Esophagus mucosa (tissue), 1 donor: ENCODE measurements at places on chromosomes 2 and 18. TPM values are rescaled to one million over a fixed set of nuclear protein-coding genes. Genes with fewer than 3 reads are reported as not detected.

Gene MC4R
- not detected for total RNA-seq

DNA sequence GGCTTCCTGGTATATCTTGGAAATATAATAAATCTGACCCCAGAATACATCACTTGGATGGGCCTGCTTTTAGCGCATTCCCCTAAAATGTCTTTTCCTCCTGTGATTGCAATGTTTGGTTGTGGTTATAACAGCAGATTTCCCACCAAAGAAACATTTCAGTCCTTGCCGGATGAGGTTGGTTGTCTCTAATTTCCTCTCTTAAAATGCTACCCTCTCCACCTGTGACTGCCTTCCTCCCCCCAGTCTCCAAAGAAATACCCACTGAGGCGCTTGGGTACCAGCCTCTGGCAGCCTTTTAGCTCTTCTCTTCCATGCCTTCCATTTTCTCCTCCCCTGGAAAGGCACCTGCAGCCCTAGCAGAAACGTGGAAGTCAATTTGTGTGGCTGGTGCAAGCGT lies 102.1 kb upstream of the SIX3 start:
- ATAC-seq: no peak

- no peak for ATAC-seq
These were observed 23.5 kb upstream of the ADCY3 start for GRCh38 chr2:24943427-24944053.

DNA sequence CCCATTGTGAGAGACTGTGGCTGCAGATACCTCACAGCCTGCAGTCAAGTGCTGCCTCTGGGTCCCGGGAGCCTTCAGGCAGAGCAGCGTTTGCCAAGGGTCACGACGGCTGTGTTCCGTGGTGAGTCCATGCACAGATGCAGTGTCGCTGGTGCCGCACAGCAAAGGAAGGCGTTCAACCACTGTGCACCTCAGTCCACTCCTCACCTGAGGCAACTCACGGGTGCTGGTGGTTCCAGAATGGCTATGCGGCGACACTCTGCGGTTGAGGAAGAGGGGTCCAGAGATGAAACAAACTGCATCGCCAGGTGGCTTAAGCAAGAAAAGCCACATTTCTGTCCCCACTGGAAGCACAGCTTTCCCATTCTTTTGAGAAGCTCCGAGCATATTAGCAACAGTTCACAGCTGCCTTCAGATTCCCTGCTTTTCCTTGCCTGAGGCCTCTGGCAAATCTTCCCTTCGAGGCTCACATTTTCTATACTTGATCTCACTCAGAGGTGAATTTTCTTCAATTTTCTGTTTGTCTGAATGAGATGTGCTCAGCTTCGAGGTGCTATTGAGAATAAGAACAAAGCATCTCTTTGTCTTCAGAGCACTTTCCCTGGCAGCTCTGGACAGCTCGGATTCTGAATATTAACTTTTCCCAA lies 208.8 kb upstream of the TWIST2 start:
- ATAC-seq: no peak

DNA sequence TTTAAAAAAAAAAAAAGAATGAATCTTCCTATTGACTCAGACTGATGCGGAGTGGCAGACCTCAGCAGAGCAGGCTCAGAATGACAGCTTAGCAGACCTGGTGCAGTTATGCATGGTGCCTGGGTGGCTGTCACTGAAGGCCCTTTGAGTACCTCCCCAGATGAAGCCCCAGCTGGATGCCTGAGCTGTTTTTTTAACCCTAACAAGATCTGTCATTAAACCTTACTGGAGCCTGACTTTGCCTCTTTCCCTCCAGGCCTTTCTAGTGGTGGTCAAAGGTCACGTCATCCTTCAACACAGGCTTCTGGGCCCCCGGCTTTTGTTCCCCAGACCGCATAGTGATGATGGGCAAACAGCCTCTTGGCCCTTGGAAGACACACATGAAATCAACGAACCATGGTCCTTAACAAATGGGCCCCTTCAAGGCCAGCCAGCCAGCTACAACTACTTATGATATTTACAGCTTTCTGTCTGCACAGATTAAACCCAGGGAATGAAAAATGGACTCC lies 138.3 kb upstream of the CYP1B1 start:
- no peak for ATAC-seq

Gene C1QL2
- total RNA-seq: not detected

GRCh38 chr2:43345391-43345813 lies 119.0 kb upstream of the ZFP36L2 start:
- no peak for ATAC-seq

Gene TEX261
- total RNA-seq: 36.7 TPM

DNA sequence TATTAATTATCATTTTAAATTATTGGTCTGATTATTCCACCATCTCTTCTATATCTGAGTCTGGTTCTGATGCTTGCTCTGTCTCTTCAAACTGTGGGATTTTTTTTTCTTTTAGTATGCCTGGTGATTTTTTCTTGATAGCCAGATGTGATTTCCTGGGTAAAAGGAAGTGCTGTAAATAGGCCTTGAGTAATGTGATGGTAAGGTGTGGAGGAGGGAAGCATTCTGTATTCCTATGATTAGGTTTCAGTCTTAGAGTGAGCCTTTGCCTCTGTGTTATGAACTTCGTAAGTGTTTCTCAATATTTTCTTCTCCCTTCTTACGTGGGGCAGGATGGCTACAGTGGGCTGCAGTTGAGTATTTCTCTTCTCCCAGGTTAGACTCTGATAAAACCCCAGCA lies 103.0 kb downstream of the EHBP1 start:
- ATAC-seq: no peak

- ATAC-seq: no peak
These were observed 186.2 kb downstream of the SNTG2 start for GRCh38 chr2:1136846-1137245.

GRCh38 chr18:26780520-26781325 lies 84.8 kb downstream of the AQP4 start:
- no peak for ATAC-seq

Gene BIN1
- 4.5 TPM for total RNA-seq

DNA sequence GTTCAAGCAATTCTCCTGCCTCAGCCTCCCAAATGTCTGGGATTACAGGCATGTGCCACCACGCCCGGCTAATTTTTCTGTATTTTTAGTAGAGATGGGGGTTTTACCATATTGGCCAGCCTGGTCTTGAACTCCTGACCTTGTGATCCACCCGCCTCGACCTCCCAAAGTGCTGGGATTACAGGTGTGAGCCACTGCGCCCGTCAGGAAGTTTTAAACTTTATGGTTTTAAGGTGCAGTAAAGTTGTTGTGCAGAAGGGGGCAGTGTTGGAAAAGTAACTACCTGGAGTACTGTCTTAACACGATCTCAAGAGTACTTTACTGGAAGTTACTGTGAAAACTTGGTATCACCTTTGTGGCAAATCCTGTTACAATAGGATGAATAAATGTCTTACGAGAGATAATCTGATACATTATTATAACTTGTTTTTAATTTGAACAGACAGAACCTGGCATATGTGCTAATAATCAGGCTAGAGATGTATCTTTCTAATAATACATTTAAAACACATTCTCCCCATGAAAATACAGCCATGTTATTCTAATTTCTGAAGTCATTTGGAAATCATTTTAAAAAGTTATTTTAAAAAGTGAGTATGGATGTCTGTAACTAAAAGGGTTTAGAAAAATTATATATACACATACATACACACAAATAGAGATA lies 10.8 kb downstream of the SPDYA start:
- peak; percentile 86 for ATAC-seq

Gene IL1B
- total RNA-seq: 4.1 TPM

DNA sequence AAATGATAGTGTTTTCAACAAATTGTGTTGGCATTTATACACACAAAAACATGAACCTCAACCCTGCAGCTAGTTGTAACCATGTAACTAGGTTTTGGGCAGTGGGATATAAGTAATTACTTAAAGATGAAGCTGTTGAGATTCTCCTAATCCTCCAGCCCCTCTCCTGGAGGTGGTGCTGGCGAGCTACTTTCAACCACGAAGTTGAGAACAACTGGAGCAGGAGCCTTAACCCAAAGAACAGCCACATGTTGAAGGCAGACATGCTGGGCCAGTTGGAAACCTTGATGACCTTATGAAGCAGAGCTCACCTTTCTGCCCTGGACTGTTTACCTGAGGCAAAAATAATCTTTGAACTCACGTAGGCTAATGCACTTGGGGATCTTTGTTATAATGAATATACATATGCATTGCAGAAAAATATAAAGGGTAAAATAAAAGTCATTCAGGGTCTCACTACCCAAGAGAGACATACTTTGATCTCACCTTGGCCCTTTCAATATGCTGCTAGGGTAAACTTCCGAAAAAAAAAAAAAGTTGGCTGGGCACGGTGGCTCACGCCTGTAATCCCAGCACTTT lies 89.6 kb upstream of the NPAS2 start:
- ATAC-seq: peak; percentile 76

DNA sequence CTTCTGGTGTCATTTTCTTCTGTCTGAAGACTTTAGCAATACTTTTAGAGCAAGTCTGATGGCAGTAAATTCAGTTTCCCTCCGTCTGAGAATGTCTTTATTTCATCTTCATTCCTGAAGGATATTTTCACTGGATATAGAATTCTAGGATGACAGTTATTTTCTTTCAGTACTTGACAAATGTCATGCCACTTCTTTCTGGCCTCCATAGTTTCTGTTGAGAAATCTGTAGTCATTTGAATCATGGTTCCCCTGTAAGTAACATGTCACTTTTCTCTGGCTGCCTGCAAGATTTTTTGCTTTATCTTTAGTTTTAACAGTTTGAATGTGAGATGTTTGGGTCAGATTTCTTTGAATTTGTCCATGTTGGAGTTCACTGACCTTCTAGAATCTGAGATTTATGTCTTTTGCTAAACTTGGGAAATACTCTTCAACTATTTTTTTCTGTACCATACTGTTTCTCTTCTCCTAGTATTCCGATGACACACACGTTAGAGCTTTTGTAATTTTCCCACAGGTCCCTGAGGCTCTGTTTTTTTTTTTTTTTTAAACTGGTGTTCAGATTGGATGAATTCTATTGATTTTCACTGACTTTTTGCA lies 30.2 kb downstream of the RMND5A start:
- no peak for ATAC-seq

DNA sequence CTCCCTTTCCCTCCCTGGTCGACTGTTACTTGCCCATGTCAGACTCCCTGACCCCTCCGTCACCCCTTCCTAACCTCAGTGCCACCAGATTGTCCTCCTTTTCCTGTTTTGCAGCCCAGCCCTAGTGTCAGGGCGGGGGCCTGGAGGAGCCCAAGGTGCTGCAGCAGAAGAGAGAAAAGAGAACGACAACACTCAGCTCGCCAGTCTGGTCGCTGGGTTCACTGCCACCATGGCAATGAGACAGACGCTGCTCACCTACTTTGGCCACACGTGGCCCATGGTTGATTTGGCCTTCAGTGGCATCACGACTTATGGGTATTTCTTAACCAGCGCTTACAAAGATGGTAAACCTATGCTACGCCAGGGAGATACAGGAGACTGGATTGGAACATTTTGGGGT lies 108.4 kb upstream of the RMDN2 start:
- ATAC-seq: no peak

Gene ALK
- total RNA-seq: 0.04 TPM

DNA sequence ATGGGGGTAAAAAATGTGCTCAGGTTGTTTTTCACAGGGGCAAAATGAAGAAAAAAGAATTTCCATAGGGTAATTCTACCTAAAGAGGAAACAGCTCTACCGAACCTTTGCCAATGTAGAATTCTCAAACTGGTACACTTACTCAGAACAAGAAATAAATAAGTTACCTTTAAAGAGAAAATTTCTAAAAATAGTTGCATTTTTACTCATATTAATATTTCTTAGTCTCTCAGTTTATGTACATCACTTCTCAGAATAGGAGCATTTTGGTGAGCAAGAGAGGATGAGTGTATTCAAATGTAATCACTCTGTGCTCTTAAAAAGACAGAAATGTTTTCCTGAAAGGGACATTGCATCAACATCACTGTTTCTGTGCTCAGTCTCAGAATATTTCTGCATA lies 574.7 kb upstream of the SLC8A1 start:
- no peak for ATAC-seq
